ENCODE measurements at places on chromosomes 5 and 9.

DNA sequence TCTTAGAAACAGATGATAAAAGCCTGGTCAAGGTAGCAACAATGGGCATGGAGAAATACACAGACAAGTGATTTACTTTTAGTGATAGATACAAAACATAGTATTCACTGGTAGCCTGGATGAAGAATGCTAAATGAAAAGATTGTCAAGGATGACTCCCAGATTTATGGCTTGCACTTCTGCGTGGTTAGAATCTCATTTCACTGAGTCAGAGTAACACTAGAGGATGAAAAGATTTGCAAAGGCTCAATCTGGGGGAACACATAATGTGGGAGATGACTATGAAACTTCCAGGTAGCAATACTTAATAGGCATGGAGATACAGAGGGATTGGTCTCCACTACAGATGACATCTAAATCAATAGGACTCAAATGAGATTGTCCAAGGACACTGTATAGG, 38.4 kb downstream of the AGTPBP1 start:
- no peak for DNase-seq

DNA sequence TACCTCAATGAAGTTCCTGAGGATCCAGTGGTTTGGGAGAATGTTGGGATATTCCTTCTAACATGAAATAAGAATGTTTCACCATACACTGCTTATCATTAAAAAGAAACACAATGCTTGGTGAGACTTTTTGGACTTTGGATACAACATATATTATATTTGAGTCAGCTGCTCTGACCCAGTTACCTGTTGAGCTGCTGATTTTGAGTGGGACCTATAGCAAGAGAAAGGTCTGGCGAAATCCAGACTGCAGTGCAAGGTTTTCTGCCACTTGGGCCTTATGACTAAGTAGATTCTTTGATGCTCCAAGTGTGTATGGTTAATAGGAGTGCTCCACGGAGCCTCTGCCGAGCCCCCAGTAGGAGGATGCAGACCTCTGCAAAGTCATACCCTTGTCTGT, 10.0 kb upstream of the RALGPS1 start:
- no peak for DNase-seq

- DNase-seq = no peak
These were observed 13.0 kb downstream of the SUB1 start for GRCh38 chr5:32598260-32598937.

DNA sequence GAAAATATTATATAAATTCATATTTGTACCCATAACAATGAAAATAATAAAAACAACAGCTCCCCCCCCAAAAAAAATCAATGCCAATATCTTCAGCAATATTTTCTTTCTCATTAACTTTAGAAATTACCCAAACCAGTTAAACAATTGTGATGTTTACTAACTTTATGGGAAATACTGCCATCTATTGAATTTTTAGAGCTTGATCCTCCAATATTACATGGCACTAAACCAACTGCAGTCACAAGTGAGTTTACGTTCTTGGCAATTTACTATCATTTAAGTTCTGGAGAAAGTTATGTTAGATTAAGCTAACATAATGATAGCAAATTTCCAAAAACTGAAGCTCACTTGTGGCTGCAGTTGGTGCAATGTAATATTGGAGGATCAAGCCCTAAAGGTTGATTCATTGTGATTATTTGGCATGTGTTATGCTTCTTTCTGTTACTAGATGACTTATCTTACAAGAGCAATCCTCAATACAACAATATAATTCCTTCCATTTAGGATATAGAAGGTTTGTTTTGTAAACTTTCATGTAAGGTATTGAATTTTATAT, 379.5 kb downstream of the CDH18 start:
- DNase-seq = no peak

- peak; percentile 31 for DNase-seq
These were observed 10.4 kb upstream of the TRIM14 start for GRCh38 chr9:98129451-98129881.

GRCh38 chr9:101586651-101587050, 8.1 kb downstream of the PPP3R2 start:
- no peak for DNase-seq

- no peak for DNase-seq
These were observed 55.2 kb upstream of the SLIT3 start for GRCh38 chr5:169356181-169356580.

DNA sequence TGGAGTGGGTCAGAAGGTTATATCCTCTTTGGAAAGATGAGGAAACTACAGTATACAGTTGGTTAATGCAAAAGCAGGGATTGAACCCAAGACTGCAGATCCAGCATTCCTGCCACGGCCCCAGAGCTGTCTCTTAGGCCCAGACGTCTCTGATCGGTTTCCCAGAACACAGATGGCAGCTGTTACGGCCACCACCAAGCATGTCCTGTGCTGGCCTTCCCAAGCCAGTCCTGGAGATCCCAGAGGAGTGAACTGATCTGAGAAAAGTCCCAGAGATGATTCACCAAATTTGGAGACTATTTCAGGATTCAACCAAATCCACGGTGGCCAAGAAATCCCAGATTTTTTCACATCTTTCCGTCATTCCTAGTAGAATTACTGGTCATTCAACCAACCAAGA, 20.1 kb downstream of the TNIP1 start:
- DNase-seq = no peak

DNA sequence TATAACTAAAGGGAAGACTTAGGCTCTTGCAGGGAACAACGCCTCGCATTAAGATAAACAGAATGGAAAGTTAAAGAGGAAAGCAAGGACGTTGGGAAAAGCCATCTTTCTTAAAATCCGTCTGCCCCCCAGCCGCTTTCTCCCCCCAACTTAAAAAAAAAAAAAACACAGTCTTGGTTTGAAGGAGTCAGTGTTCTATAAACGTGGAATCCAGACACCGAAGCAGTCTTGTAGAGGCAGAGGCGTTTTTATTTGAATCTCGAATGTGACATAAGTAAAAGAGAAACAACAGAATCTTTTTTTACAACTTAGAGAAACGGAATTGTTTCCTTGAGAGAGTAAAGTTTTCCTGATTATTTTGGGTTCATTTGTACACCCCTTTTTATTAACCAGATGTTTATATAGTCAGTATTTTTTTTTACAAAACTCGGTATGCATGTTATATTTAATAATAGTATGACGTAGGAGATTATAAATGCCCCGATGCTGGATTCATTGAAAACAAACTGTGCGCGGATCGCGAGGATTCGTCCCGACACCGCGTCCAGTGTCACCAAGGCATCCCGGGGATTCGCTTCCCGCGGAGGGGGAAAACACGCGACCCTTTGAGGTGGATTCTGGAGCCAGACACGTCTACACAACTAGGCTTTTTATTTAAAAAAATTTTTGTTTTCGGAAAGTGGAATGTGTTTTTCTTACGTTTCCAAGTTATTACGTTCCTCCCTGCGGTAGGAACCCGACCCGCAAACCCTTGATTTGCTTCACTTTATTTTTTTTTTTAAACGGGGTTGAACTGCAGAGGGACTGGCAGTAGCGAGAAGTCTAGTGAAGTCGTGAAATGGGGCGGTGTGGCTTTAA, 6.7 kb downstream of the PTCH1 start:
- peak; percentile 36 for DNase-seq

DNA sequence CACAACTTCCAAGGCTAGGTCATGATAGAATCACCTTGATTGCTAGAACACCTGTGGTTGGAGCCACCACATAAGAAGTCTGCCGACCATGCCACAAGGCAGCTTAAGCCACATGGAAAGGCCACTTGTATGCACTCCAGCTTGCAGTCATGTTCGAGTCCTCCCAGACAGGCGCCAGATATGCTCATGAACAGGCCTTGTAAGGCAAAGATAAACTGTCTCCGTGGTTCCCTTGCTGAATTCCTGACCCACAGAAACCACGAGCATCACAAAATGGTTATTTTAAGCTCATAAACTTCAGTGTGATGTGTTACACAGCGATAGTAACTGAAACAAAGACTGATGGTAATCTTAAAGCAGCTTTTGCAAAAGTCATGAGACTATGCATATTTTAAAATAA, 188.4 kb upstream of the DAPK1 start:
- no peak for DNase-seq

DNA sequence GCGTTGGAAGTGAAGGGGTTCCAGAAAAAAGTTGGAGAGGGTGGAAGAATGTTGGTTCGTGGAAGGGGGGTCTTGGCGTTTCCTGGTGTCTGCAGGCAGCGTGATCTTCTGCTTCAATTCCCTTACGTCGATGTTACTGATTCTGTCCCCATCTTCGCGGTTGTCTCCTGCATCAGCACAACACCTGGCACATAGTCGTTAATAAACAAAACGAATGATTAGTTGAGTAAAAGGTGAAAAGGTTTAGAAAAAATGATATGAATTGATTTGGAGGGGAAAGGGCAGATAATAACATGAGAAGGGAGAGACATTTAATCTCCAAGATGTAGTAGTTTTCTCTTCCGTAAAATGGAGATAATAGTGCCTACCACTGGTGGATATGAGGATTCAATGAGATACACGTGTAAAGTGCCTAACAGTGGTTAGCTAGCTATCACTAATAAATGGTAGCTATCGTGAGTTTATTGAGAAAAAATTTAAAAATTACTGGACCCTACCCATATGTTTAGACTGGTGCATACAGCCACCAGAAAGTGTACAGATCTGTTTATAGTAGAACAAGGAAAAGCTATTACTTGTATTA, 556 bp downstream of the MTREX start:
- DNase-seq = peak; percentile 13

GRCh38 chr5:17367256-17367840, 130.7 kb upstream of the TAF11L2 start:
- DNase-seq = no peak

GRCh38 chr5:124996023-124996763, 249.8 kb upstream of the ZNF608 start:
- DNase-seq = no peak

DNA sequence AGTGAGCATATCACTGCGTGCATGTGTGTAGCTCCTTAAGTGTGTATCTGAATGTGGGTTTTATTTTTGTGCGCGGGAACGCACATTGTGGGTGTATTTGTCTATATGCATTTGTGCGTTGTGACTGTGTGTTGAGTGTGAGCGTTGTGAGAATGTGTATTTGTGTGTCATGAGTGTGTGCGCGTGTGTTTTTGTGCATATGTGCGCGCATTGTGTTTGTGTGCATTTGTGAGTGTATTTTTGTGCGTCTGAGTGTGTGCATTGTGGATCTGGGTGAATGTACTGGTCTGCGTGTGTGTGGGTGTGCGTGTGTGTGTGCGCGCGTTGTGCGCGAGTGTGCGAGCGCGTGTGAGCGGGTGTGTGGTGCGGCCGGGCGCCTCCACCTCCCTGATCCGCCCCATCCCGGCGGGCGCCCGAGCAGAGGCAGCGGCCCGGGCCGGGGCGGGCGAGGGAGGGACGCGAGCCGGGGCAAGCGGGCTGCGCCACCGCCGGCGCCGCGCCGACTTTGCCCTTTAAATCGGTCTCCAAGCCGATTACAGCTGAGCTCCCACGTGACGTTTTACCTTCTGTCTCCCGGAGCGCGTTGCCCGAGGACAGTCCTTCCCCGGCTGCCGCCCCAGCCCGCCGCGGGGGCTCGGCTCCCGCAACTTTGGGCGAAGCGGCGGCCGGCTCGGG, at the start of gene RASGRF2:
Gene RASGRF2 (plus strand): TSS at position 596 of the 675 bp plus-strand sequence. CDS start 376 bp downstream, outside the sequence.
- peak; percentile 49 for DNase-seq

- DNase-seq = no peak
These were observed 6.5 kb downstream of the NTMT1 start for GRCh38 chr9:129632460-129632859.

DNA sequence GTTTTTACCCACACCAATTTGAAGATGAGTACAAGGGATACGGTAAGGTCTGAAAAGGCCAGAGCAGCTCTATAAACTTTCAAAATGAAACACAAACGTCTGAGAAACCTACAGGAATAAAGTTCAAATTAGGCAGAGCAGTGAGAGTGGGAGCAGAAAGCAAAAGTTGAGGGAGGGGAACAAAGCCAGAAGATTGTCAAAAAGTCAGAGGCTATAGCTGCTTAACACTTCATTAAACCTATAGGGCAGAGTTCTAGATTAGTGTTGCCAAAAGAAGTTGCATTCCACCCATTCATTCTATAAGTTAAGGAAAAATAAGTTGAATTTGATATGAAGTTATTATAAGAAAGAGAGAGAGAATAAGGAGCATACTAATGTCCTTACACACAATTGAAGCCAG, 309.6 kb upstream of the CD180 start:
- no peak for DNase-seq

DNA sequence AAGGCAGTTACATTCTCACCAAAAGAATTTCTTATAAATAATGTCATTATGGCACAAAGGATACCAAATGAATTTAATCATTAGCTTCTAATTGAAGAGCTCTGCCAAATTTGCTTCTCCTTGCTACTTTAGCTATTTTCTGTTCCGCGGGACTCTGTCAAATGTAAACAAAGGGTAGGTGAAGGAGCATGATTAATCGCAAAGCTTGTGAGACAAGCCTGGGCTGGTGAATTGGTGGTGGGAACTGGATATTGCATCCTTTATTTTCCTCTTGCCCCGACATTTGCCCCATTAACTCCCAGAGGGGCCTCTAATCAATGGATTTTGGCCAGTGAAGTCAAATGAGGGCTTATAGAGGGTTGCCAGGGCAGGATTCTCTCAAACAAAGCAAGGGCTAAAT, 234.2 kb upstream of the RFX3 start:
- no peak for DNase-seq

DNA sequence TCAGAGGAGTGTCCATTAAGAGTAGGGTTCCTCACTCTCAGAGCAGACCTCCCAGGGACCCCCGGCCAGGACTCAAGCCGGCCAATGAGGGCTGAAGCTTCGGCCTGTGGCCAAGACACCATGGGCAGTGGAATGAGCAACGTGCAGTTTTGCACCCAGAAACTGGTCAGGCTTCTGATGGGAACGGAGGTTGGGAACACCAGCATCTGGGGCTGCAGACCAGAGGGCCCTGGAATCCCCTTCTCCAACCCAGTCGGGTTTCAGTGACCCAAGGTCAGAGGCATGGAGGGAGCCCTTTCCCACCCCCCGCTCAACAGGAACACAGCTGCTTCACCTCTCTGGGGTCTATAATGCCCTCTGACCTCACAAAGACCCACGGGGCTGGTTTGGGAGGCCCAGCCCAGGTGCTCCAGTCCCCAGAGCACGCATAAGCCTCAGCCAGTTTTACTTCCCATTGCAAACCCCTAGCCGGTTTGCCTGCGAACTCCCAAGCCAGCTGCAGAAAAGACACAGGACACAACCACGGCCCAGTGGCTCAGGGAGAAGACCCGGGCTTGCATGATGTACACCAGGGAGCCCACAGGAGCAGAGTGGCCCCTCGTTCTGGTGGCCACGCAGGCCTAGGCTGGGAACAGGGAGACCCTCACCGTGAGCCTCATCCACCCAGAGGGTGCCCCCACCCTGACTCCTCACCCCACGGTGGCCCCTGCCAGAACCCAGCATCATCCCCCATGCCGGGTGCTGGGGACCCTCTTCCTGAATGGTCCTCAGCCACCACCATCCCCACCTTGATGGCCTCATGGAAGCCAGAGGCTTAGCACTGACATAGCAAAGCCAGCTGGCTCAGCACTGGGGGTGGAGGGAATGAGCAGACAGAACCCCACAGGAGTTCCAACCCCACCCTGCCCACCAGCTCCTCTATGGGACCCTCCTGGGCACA, 30.6 kb downstream of the VAV2 start:
- DNase-seq = no peak
